Memory B cell (primary cell): ENCODE measurements at places on chromosomes 1 and 21.

GRCh38 chr1:65003316-65003664 lies 36.9 kb upstream of the JAK1 start:
- no peak for DNase-seq

DNA sequence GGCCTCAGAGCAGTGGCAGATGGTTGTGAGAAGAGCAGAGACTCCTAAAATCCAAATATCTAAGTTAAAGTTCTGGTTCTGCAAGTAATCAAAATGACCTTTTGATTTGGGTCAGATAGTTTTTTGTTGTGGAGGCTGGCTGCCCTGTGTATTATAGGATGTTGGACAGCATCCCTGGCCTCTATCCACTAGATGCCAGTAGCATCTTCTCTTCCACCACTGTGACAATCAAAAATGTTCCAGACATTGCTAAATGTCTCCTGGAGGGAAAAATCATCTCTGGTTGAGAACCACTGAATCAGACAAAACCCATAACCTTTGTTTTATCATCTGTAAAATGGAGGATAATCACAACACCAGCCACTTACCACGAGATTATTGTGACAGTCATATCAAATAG lies 5.9 kb upstream of the DPT start:
- DNase-seq = no peak

DNA sequence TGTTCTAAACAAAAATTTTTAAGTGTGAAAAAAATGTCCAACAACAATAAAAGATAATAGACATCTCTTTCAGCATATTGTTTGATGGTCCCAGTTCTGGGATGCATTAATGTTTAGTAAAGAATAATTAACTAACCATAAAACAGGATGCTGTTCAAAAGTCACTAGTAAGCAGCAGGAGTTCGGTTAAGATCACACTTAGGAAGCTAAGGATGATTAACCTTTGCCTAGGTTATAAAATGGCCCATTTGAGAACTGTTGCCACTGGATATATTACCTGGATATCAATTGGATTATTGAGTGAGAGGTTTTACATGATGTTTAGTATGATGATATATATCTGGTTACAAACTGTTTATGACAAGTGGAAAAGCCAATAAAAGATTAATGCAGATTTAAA lies 171.7 kb downstream of the ATG4C start:
- no peak for DNase-seq

DNA sequence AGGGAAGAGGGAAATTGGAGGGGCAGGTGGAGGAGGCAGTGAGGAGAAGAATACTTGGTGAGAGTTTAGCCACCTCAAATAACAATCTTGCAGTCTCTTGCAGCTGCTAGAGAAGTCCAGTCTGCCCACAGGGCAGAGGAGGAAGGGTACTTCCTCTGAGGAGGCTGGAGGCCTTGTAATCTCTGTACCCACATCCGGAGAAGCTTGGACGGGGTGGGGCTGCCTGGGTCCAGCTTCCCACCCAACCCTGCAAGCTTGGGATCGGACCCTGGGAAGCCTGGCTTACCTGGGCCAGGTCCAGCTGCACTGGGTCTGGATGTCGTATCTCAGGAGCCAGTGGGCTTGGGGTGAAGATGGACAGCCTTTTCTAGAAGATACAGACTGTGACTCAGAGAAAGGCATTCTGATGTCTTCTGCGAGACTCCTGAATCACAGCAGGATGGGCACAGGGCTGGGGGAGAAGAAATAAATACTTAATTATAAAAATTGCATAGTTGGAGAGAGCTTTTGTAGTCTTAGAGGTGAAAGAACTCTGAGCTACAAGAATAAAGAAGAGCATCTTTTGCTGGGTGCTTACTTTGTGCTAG lies 111.8 kb upstream of the JUN start:
- no peak for DNase-seq

- DNase-seq = no peak
Measured at GRCh38 chr1:198246337-198246736, 89.5 kb downstream of the NEK7 start.

DNA sequence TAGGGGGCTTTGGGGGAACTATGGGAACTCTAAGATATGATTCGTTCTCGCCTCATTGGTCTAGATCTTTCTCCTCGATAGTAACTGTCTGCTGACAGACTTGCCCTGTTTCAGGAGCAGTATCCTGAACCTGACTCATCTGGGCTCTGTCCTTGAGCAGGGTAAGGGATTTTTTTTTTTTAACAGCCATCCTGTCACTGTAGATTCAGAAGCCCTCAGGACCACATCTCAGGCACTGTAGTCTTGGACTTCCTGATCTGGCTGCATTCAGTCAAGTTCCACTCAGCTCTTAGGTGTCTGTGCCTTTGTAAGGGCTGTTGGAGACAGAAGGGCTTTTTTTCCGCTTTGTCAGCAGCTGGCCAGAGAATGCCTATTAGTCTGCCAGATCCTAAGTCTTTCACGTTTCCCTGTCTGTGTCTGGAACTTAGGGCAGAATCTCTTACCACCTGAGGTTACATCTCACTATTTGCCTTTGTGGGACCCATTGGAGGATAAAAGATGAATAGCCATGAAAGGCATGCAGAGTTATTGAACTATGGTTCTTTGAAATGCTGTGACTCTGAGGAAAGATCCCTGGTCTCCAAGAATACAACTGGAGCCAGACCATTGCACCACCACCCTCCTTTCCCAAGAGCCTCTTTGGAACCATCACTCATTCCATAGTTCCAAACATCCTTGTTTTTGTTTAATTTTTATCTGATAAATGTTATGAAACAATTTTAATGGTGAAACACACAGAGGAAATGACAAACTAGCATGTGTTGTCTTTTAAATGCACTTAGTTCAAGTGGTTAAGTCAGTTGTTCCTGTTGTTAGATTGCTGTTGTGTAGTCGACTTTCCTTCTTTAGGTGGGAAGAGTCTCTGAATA lies 49.7 kb upstream of the MACF1 start:
- no peak for DNase-seq

DNA sequence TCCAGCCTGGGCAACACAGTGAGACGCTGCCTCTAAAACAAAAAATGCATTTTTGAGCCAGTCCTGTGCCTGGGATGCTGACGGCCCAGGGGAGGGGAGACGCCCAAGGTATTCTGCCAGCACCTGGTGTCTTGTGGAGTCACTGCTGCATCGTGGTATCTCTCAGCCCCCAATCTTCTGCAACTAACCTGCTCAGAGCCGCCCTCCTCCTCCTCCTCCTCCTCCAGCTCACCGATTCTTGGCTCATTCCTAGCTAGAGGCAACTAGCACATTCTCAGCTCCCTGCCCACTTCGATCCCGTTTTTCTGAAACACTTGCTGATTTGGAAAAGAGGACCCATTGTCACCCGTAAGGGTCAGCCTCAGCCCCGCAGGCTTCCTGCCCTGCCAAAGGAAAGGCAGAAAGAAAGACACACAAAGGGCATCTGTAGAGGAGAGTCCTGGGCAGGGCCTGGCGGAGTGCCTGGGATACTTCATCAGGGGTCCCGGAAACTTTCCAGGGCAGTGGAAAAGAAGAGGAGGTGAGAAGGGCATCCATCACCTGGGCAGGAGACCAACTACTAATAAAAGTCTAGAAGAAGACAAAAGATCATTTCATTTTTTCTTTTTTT lies 20.7 kb downstream of the GPR157 start:
- DNase-seq = no peak

GRCh38 chr1:16630661-16631247 lies 17.4 kb upstream of the NBPF1 start:
- no peak for DNase-seq

DNA sequence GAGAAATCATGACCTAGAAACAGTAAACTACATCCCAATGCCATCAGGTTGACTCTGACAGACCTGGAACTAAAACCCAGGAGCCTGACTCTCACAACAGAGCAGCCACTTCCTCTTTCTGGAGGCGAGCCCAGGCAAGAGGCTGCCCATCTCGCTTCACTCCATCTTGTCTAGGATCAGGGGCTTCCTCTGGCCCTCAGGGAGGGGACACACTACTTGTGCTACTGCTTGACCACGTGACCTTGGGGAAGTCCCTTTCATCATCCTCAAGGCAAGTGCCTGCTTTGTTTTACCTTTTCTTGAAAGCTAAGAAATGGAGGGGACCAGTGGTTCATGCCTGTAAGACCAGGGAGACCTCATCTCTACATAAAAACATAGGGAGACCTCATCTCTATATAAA lies 2.6 kb upstream of the TENT5B start:
- no peak for DNase-seq
